ENCODE measurements at places on chromosomes 3 and 15. TPM values are rescaled to one million over a fixed set of nuclear protein-coding genes. Genes with fewer than 3 reads are reported as not detected.
A peak's percentile ranks its signal among the peaks of the same experiment; 100 is the strongest.

ARID3B gene
- 5.8 TPM for polyA plus RNA-seq

NEK11 gene
- polyA plus RNA-seq, result not detected

DVL3 gene
- polyA plus RNA-seq, result 8.6 TPM

LRRIQ4 gene
- polyA plus RNA-seq, result not detected

HRG gene
- polyA plus RNA-seq, result not detected

FAN1 gene
- polyA plus RNA-seq, result 9.3 TPM

VIPR1 gene
- 0.69 TPM for polyA plus RNA-seq

ISLR gene
- polyA plus RNA-seq, result not detected

DAZL gene
- 1.3 TPM for polyA plus RNA-seq

- DNase-seq, result peak; percentile 32
These were observed 9.7 kb downstream of the PLA2G4D start for GRCh38 chr15:42084465-42085235.

- no peak for DNase-seq
These were observed 487 bp downstream of the DUOX2 start for GRCh38 chr15:45113380-45113990.

DNA sequence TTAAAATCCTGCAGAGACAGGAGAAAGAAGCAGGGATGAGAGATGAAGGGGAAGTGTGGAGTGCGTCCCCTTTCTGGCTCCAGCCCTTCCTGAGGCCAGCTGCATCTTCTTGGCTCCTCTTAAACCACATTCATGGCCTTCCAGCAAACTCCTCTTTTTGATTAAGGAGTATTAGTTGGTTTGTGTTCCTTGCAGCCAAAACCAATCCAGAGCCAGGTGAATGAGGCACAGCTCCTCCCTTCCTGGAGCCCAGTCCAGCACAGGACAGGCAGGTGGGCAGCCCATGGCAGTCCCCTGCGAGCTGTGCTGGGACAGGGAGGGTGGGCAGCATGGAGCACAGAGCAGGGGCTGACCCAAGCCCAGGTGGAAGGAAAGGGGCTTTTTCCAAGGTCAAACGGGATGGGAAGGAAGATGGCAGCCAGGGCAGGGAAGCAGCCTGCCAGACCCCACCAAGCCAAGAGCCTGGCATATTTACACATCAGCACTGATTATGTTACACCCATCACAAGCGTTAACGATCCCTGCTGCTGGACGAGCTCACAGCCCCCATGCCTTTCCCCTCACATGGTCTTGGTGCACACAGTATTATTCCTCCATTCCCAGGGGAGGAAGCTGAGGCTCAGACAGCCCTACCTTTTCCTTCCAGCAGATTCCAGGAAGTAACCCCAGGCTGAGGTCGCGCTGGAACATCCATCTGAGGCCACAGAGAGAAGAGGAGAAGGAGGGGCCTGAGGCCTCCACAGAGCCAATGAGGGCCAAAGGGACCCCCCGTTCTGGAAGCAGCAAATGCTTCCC lies 175.6 kb downstream of the SMAD6 start:
- DNase-seq, result no peak

- DNase-seq, result no peak
These were observed 73.8 kb downstream of the FHIT start for GRCh38 chr3:61177450-61177849.

- DNase-seq, result no peak
These were observed 256.3 kb upstream of the KCNH8 start for GRCh38 chr3:18892047-18892446.

DNA sequence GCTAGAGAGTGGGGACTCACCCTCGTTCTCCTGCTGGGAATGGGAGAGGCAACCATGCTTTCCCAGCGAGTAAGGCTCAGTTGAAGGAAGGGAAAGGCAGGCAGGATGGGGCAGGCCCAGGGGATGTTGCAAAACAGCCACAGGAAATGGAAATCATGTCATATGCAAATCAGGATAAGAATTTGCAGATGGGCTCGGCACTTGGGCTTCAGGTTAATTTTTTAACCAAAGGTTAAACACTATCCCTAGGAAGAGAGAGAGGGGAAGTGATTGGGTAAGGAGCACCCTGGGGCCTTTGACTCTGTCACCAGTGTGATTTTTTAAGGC lies 14.6 kb upstream of the PLA2G4E start:
- peak; percentile 2 for DNase-seq

- DNase-seq, result no peak
These were observed 112.4 kb upstream of the CCDC54 start for GRCh38 chr3:107264888-107265287.

GRCh38 chr3:107345822-107346405 lies 31.3 kb upstream of the CCDC54 start:
- no peak for DNase-seq

DNA sequence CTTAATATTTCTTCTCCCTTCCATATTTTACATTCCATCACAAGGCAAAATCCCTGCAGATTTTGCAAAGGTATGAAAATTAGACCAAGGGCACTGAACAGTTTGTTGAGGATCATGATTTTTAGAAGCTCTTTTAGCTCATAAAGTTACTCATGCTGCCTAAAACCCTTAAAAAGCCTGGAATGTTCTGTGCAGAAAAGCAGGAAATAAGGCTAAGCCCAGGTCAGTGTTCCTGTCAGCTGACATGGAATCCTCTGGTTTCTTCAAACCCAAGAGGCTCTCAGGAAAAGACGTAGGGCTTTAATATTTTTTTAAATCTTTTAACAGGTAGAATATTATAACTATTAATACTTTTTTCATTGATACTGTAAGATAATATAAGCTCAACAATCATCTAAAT lies 8.2 kb downstream of the CBLB start:
- no peak for DNase-seq

DNA sequence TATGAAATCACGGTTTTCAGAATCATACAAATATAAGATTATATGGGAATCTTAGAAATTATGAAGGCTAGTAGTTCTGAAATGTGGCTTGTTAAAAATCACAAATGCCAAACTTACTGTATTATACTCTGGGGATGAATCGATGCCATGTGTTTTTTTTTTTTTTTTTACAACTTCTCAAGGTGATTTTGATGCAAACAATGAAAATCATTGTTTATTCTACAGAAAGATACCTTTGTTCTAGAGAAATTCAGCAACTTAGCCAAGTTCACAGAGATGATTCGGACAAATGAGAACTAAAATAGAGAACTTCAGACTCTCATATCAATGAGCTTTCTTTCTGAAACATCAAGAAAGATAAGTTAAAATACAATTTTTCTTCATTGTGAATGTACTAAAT lies 92.0 kb downstream of the ZPLD1 start:
- no peak for DNase-seq

GRCh38 chr15:77632534-77633133 lies at the start of gene LINGO1:
LINGO1 (minus strand) TSS chr15:77632912; CDS start chr15:77632315, 597 bp downstream.
- no peak for DNase-seq

- no peak for DNase-seq
These were observed 387.4 kb downstream of the RBMS3 start for GRCh38 chr3:29668233-29668632.

DNA sequence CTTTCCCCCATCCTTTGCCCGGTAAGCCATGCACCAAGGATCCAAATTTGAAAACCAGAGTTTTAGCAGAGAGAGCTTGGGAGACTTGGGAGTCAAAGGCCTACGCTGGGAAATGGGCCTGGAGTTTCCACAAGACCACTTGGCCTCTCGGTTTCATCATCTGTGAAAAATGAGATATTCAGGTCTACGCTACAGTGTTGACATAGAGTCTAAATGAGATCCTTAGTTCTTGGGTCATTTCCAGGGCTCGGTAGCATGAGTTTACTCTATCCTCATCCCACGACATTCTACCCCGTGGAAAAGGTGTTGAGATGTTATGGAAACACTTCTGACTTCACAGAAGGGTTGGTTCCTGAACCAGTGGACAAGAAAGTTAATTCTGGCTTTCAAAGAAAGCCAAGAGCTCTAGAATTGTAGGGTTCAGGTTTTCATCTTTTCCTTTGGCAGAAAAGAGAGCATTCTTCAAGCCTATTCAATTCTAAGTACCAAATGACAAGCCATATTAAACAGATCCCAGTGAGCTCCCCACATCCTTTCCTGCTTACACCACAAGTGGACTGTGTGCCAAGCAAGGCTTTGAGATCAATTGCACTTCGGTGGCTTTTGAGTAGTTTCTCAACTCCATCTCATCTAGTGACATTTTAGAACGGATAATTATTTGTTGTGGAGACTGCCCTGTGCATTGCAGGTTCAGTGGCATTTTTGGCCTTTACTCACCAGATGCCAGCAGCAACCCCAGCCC lies 219.7 kb downstream of the SLCO3A1 start:
- no peak for DNase-seq

DNA sequence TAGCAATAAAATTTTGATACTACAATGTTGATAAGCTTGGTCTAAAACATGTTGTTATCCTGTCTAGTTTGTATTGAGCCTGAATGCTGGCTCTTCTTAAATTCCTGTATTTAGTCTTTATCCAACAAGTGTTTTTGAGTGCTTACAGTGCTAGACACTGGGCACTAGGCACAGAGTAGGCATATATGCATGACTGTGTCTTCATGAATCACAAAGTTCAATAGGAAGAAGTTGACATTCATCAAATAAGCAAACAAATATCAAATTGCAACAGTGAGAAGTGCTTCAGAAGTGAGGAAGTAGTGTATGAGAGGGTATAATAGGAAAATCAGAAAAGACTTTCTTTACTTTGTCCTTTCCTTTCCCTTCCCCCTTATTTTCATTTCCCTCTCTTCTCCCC lies 6.8 kb downstream of the CD96 start:
- DNase-seq, result no peak

DNA sequence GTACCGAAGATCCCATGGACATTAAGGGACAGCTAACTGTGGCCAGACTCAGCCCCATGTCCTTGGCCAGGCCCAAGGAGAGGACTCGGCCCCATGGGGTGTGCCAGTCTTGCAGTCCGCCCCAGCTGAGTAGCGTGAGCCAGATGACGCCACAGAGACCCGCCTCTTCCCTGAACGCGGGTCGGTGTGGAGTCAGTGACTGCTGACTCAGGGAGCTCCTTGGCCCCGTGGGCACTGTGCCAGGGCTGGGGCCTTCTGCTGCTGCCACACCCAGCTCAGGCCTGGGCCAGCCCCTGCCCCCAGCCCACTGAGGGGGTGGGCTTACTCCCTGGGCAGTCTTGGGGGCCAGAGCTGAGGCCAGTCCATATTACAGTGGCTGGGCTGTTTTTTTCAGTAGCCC lies 52.8 kb downstream of the PLXNA1 start:
- DNase-seq, result no peak

DNA sequence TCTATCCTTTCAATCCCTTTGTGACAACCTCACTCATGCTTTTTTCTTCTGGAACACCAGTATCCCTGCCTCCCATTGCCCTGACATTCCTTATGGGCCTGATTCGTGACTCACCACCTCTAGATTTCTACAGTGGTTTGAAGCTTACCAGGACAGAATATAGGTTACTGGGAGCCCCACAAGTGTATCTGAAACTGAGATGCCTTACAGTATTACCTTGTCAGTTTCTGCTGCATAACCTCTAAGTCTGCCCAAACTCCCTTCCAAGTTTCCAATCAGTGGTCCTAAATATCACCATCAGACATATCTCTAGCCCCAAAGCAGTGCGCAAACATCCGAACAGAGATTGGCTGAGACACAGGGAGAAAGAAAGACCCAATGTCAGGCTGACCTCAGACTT lies 5.6 kb downstream of the CPB1 start:
- DNase-seq, result no peak

- DNase-seq, result no peak
These were observed 648.7 kb upstream of the CCDC54 start for GRCh38 chr3:106728315-106729098.

- no peak for DNase-seq
These were observed 14.4 kb upstream of the WNT7A start for GRCh38 chr3:13894096-13894806.

GRCh38 chr3:56787784-56788256 lies 13.9 kb downstream of the ARHGEF3 start:
- DNase-seq, result no peak

DNA sequence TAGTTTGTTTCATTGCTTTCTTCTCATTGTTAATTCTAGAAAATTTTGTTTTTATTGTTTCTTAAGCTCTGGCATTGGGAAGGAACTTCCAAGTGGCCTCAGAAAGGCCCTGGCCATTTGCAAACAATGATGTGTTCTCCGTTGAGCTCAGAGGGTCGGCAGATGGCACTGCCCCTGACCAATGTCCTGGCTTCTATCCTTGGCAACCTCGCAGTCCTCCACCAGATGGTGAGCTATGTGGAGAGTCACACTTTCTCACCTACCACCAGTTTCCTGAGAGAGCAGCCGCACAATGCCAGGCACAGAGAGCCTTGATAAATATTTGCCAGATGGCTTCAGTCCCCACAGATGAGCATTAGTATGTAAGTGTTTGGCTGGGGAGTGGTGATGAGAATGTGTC lies 343.7 kb downstream of the EPHB1 start:
- DNase-seq, result no peak

GRCh38 chr15:85886309-85886811 lies 91.6 kb upstream of the KLHL25 start:
- DNase-seq, result no peak

DNA sequence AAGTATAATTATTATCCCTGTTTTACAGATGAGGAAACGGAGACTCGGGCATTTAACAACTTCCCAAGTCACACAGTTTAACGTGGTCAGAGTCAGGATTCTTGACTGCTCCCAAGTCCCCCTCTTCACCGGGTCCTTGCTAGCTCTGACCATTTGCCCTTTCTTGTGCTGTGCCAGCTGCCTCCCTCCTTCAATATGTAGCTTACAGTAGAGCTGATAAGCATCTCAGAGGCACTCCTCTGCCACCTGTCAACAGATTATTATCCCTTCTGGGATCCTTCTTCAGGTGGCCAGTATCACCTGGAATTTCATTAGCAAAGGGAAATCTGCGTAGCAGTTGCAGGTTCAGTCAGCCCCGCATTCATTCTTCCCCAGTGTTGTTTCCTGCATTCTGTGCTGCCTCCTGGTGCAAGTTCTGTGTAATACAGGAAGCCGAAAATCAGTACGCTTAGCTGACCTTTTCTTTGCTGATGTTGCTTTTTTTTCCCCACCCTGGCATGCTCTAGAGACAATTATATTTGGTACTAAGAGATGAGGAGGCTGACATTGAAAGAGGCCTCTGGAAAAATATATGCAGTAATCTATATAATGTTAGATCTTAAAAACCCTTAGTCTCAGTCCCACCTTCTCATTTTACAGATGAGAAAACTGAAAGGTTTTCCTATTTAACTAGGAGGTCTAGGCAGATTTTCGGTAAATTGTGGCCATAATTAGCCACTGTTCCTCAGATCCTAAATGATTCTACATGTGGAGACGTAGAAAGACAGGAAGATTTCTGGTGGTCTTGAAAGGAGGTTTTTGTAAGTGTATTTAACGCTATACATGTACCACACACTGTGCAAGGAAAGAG lies 24.8 kb downstream of the TMOD2 start:
- DNase-seq, result peak; percentile 38

All from naive B cell (primary cell).